Retinal pigment epithelial cell (primary cell): ENCODE measurements at places on chromosomes 5 and 9.

DNA sequence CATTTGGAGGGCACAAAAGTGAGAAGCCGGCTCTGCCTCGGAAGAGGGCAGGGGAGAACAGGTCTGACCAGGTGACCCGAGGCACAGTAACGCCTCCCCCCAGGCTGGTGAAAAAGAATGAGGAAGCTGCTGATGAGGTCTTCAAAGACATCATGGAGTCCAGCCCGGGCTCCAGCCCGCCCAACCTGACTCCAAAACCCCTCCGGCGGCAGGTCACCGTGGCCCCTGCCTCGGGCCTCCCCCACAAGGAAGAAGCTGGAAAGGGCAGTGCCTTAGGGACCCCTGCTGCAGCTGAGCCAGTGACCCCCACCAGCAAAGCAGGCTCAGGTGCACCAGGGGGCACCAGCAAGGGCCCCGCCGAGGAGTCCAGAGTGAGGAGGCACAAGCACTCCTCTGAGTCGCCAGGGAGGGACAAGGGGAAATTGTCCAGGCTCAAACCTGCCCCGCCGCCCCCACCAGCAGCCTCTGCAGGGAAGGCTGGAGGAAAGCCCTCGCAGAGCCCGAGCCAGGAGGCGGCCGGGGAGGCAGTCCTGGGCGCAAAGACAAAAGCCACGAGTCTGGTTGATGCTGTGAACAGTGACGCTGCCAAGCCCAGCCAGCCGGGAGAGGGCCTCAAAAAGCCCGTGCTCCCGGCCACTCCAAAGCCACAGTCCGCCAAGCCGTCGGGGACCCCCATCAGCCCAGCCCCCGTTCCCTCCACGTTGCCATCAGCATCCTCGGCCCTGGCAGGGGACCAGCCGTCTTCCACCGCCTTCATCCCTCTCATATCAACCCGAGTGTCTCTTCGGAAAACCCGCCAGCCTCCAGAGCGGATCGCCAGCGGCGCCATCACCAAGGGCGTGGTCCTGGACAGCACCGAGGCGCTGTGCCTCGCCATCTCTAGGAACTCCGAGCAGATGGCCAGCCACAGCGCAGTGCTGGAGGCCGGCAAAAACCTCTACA lies 11.8 kb downstream of the QRFP start:
- no peak for DNase-seq

DNA sequence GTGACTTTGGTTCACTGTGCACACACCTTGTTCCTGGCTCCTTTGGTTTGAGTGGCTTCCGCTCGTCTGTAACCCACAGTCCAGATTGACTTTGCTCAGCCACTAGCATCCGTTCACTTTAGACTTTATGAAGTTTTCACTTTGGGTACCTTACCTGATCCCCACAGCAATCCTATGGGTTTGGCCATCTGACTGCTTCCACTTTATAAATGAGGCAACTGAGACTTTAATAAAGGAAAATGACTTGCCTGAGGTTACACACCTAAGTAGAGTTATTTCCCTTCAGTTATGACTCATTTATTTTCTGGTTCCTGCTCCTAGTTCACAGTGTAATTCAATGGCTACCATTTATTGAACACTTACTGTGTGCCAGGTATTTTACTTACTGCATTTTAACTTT lies 94.2 kb upstream of the SAP30L start:
- no peak for DNase-seq

DNA sequence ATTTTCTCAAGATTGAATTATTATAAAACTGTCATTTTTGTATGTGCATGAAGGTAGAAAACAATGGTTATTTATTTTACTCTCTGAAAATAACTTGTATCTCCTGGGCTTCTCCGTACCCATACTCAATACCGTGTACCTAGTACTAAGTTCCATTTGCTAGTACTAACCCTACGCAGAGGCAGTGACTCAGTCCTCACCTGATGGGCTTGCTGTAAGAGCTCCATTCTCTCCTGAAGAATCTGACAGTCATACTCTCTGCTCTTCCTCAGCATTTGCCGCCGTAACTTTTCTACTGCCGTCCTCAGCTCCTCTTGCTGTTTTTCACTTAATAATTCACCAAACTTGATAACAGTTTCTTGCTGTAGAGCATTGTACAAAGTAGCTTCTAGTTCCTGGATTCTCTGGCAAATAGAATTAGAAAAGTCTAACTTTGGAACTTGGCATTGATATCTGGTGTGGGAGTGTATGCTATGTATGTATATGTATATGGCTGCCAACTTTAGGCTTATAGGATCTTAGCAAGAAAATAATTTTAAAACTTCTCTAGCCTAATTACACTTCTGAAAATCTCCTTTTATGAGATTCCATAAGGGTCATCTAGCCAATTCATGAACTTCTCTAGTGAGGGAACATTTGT lies 108.0 kb upstream of the DPYSL3 start:
- no peak for DNase-seq

GRCh38 chr5:158463938-158464337 lies 605.0 kb upstream of the CLINT1 start:
- no peak for DNase-seq

GRCh38 chr9:91419222-91420191 lies 4.1 kb downstream of the NFIL3 start:
- peak; percentile 84 for DNase-seq

GRCh38 chr5:143850050-143850683 lies 38.2 kb downstream of the HMHB1 start:
- no peak for DNase-seq

GRCh38 chr9:79210541-79211243 lies 361.1 kb upstream of the TLE4 start:
- no peak for DNase-seq

- DNase-seq: no peak
These were observed 4.0 kb downstream of the LPCAT1 start for GRCh38 chr5:1519631-1520210.

DNA sequence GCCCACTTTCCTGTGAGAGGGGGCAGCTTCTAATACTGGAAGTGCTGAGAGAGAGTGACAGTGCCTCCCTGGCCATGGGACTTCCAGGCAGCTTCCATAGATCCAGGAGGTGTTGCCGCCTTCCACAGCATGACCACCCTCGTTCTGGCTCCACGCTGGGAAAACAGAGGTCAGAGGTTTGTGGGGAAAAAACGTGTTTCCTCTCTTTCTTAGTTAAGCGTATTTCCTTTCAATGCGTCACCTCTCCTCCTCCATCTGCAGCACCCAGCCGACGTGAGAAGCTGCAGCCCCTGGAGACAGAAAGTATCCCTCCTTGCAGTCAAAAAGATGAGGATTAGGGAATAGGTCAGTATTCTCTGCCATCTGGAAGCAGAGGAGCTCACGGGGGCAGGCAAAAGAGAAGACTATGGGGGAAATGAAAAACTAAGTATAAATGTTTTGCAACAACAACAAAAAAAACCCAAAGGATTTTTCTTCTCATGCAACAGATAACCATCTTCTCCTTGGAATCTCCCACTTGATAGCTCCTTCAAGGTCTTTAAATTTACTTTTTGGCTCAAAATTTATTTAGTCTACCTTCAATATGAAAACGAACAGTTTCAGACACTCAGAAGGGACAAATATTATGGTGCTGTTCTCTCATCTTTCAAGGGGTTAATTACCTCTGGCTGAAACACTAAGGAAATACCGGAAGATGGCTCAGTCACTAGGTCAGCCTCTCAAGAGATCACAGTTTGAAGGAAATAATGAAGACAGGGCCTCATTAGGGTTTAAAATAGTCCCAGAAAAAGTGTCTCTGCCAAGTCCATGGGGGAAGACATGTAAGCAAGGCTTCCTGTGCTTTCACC lies 38.0 kb downstream of the MTMR12 start:
- DNase-seq: no peak

DNA sequence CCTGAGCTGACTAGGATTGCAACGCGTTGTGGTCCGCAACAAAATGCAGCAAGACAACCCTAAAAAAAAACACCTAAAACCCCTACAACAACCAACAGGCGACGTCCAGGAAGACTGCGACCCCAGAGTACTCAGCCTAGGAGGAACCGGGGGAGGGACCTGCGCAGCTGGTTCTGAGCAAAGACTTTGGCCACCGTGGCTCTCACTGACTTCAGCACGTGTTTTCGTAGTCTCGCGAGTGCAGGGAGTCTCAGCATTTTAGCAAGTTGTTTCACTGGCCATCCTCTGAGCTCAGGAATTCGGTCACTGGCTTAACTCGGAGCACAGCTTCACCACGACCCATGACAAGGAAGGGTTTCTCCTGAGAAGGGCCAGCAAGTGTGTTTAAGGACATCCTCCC lies 8.6 kb upstream of the ZDHHC11 start:
- no peak for DNase-seq
